Iris pigment epithelial cell (primary cell): ENCODE measurements at places on chromosomes 7 and 10.
A peak's percentile ranks its signal among the peaks of the same experiment; 100 is the strongest.

GRCh38 chr7:111532625-111533024 lies 29.7 kb downstream of the IMMP2L start:
- peak; percentile 12 for DNase-seq

DNA sequence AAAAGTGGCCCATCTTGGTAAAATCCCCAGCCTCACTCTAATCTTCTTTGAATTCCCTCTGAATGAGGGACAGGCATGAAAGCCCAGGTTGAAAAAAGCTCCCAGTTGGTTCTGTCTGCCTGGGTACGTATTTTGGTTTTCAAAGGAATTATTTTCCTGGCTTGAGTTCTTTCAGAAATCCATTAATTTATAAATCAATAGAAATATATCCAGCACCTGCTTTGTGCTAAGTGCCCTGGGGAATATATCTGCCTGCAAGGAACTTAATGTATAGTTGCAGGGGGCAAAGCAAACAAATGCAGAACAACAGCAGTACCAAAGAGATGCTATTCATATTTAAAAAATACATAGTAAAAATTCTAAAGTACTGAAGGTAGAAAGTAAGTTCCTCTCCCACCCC lies 362.7 kb downstream of the REEP3 start:
- DNase-seq: no peak

DNA sequence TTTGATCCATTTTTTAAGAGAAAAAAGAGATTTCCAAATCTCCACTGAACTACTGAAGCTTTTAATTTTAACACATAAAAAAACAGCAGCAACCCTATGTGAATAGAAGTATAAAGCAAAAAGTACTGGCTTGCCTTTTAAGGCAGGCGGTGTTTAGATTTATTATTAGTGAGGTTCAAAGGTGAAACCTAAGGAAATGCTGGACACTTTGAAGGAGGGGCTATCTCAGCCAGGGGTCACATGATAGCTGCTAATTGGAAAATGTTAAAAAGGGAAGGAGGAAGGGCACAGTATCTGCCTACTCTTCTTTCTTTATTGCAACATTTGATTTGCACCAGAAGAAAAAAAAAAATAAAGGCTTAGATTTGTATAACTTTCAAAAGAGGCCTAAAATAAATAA lies 183.8 kb downstream of the SKAP2 start:
- DNase-seq: no peak

DNA sequence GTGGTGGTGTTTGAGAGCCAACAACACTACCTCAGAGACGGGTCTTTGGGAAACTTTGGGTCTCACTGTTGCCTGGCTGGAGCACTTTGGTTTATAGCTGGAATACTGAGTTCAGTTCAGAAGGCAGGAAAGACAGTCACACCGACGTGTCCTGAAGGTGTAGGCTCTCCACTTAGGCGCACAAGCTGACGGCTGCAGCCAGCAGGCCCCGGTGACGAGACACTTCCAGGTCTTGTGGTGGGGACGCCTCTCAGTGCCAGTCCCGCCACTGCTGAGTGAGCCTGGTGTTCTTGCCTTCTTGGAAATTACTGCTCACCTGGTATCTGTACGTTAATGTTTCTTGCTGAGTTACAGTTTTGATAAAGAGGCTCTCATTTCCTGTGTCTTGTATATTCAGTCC lies 74.0 kb downstream of the WDR37 start:
- no peak for DNase-seq

DNA sequence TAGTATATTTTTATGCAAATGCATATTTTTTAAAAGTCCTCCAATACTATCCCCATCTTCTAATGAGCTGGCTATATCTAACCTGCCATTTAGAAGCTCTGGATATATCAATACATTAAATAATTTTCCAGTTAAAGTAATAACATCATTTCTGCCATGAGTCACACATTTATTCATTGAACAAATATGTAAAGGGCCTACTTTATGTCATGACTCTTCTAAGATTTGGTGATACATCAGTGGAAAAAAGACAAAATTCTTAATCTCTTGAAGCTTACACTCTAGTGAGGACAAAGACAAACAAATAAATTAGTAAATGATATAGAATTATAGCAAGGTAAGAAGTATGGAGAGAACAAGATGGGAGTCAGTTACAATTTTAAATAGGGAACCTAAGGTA lies 716.8 kb upstream of the LRRTM3 start:
- peak; percentile 14 for DNase-seq

DNA sequence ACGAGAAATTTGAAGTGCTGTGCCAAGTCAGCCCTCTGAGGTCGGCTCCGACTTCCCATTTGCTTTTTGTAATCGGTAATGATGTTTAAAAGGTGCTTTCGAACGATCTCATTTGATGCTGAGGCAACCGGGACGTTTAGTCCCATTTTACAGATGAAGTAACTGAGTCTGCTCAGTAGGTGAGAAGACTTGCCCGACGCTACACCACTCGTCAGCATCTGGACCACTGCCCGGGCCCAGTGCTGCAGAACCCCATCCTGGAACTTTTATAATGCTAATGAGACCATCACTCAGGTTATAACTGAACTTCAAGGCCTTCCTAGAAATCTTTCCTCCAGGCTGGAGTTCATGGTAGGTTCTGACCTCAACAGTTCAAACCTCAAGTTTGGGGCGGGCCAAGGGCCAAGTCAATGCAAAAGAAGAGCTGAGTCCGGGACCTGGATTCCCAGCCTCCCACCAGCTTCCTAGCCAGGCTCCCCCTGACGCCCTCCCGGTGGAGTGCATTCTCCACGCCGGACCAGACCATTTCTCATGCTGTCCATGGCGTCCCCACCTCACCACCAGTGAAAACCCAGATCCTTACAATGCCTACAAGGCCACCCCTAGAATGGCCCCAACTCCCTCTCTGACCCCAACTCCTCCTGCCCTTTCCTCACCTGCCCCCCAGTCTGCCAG lies 699 bp upstream of the PDLIM1 start:
- no peak for DNase-seq

- DNase-seq: no peak
These were observed 258.9 kb downstream of the SUGCT start for GRCh38 chr7:40393660-40394059.

GRCh38 chr10:47418321-47418720 lies 34.2 kb upstream of the ZNF488 start:
- DNase-seq: no peak

GRCh38 chr10:66828957-66829356 lies 96.9 kb upstream of the LRRTM3 start:
- DNase-seq: no peak

DNA sequence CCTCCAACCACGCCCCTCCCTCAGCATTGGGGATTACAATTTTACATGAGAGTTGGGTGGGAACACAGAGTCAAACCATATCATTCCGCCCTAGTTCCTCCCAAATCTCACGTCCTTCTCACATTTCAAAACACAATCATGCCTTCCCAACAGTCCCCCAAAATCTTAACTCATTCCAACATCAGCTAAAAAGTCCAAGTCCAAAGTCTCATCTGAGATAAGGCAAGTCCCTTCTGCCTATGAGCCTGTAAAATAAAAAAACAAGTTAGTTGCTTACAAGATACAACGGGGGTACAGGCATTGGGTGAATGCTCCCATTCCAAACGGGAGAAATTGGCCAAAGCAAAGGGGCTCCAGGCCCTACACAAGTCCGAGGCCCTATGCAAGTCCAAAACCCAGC lies 77.7 kb upstream of the CAPZA2 start:
- no peak for DNase-seq

DNA sequence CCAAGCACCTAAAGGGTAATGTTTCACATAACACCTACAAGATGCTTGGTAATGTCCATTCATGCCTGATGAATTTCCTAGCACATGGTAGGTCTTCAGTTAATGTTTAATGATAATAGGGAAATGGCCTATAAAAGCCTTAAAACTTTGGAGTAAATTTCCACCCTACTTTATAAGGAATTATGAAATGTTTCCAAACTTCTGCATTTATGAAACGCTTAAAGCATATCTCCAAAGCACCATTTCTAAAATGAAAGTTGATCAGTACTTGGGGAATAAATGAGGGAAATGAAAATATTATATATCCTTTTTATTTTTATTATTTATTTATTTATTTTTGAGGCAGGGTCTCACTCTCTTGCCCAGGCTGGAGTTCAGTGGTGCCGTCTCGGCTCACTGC lies 51.8 kb downstream of the INPP5F start:
- no peak for DNase-seq

GRCh38 chr10:74624501-74624900 lies 201.9 kb upstream of the KAT6B start:
- no peak for DNase-seq

DNA sequence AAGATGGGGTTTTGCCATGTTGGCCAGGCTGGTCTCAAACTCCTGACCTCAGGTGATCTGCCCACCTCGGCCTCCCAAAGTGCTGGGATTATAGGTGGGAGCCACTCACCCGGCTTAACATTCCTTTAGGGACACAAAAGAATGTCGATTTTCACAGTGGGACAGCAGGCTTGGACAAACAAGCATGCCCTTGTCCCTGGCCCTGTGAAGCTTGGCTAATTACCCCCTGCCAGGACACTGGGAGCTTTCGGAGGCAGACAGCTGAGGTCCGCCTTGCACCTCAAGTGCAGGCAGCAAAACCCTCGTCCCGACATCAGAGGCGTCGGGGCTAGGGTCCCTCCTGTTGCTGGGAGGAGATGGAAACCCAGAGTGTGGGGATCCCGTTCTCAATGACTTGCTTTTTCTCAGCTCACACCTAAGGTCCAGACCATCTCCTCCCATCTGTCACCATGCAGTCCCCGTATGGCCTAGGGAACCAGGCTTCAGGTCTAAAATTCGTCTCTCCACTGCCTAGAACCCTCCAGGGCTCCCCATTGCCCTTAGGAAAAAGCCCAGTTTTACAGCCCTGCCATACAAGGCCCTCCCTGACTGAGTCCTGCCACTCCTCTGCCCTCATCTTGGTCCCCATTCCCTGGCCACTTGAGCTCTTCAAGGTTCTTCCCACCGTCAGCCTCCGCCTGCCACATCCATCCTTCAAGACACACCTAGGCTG lies 6.3 kb upstream of the CLIP2 start:
- no peak for DNase-seq

GRCh38 chr10:23338886-23339285 lies 5.7 kb downstream of the C10orf67 start:
- DNase-seq: no peak

DNA sequence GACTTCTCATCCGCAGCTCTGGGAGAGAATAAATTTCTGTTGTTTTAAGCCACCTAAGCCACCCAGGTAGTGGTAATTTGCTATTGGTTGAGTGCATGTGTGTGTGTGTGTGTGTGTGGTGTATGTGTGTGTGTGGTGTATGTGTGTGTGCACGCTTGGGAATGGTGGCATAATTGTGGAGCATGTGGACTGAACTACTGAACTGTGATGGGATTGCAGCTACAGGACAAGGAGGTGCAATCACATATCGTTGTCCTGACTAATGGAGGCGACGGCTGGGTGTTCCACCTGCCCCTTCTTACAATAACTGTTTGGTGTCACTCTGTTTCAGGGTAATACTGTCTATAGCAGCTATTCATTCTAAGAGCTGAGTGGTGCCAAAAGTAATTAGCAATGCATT lies 448.7 kb upstream of the PFKP start:
- DNase-seq: no peak

DNA sequence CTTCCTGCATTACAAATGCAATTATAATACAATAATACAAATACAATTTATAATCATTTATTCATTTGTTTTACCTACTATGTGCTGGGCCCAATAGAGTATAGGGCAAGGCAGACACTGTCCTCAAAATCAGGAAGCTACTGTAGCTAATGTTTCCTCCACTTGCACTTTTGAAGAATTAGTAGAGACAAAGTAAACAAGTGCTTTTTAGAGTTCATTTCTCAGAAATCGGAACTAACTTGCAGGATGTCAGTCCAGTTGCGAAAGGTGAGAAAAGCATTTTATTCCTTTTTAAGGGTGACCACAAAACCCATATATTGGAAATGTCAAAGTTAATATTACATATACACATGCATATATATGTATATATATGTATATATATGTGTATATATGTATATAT lies 14.2 kb downstream of the ADRB1 start:
- DNase-seq: no peak

DNA sequence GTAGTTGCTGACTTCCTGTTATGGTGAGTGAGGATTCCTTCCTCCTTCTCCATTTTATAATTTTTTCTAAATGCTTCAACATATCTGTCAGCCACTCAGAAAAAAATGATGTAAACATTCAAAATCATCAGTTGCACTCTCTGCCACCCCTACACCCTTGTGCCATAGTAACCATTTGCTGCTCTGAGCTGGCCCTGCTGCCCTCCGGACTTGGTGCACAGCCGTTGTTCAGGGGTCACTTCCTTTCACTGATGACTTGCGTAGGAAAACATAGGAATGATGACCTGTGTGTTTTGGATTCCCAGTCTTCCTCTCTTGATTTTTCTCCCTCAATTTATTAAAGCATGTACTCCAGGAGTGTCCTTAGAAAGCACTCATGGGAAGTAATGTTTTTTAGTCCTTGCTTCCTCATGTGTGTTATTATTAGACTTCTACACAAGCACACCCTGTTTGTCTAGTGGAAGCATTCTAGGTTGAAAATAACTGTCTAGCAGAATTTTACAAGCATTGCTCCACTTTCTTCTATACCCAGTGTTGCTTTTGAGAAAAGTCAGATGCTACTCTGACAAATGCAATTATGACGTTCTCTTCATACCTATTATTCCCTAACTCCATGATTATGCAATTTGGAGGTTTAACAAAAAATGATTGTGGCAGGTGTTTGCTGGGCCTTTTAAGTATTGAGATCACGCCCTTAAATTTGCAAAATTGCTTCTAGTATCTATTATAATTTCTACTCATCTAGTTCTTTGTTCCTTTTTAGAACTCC lies 62.6 kb upstream of the MTPN start:
- DNase-seq: no peak

DNA sequence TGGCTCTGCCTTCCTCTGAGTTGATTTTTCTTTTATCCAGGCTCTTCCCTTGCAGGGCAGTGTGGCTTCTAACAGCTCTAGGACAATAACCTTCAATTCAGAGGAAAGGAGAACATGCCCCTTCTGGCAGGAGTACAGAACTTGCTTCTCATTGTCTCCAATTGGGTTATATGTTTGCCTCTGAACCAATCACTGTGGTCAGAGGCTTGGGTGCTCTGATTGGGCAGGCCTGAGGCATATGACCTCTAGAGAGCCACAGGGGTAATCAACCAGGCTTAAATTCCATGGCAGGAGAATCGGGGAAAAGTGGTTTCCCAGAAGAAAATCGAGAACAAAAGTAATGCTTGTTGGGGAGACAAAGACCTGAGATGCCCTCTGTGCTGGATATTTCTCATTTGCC lies 240.0 kb downstream of the REEP3 start:
- DNase-seq: no peak
